ENCODE measurements at places on chromosomes 7 and 10. TPM values are rescaled to one million over a fixed set of nuclear protein-coding genes. Genes with fewer than 3 reads are reported as not detected.

Gene TMEM178B
- 0.29 TPM for total RNA-seq

Gene UTF1
- total RNA-seq = not detected

Gene GPR141
- not detected for total RNA-seq

Gene CASD1
- 9.3 TPM for total RNA-seq

Gene ANXA8
- total RNA-seq = 0.69 TPM

Gene ACHE
- 1.3 TPM for total RNA-seq

Gene PDK4
- total RNA-seq = 3.2 TPM

Gene STN1
- total RNA-seq = 33.5 TPM

Gene VSTM4
- not detected for total RNA-seq

Gene POU6F2
- total RNA-seq = not detected

- H3K27ac ChIP-seq = no peak overlapping the region
- peaks cover 2% of the 10 kb centered on the region for H3K4me1 ChIP-seq
- DNase-seq = no peak
Measured at GRCh38 chr7:141076377-141076776, 2.5 kb downstream of the TMEM178B start.

DNA sequence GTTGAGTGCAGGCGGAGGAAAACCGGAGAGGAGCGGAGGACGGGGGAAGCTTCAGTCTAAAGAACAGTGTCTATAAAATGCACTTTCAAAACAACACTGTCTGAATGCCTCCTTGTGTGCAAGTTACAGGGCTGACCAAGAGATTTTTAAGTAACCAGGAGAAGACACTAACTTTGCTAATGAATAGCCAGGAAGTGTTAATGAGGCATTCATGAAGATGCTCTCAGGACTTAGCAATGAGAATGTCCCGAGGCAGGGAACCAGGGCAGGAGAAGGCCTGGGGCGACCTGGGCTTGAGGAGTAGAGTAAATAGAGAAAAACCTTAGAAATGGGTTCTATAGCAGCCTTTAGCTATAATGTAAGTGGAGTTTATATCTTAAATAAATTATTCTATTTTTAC is 312.1 kb downstream of the SKIDA1 start:
- no peaks in the 10 kb centered on the region for H3K36me3 ChIP-seq
- no peak for DNase-seq
- H3K27ac ChIP-seq = no peak overlapping the region
- H3K27me3 ChIP-seq = no peaks in the 10 kb centered on the region
- H3K4me1 ChIP-seq = no peaks in the 10 kb centered on the region

DNA sequence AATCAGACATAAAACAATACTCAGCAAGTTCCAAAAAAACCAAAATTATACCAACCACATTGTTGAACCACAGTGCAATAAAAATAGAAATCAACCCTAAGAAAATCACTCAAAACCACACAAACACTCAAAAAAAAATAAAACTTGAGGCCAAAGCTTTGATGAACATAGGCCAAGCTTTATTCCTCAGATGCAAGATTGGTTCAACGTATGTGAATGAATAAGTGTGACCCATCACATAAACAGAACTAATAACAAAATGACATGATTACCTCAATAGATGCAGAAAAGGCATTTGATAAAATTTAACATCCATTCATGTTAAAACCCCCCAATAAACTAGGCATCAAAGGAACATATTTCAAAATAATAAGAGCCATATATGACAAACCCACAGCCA is 506.1 kb upstream of the FZD8 start:
- peak; percentile 82 for DNase-seq
- H3K27ac ChIP-seq = peak overlapping the region; percentile 3
- H3K27me3 ChIP-seq = no peaks in the 10 kb centered on the region
- H3K4me1 ChIP-seq = peaks cover 9% of the 10 kb centered on the region

DNA sequence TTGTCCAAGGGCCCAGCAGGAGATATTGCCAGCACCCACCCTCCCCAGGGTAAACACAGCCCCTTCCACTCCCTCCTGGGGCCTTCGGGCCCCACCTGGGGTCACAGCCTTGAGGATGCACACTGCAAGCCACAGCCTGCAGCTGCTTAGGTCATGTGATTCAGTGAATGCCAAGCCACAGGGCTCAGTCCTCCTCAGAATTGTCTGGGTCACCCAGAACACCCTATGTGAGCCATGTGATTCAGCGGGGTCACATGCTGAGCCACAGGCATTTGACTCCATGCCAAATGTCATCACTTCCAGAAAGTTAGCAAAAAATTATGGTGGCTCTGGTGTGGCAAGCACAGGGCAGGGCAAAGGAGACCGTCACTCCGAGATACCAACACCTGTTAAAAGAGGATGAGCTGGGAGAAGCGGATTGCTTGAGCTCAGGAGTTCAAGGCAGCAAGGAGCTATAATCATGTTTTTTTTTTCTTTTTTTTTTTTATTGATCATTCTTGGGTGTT is 17.2 kb upstream of the PSAP start:
- no peak overlapping the region for H3K27ac ChIP-seq
- H3K4me3 ChIP-seq = no peak overlapping the region
- peak; percentile 43 for DNase-seq
- H3K4me1 ChIP-seq = peaks cover 12% of the 10 kb centered on the region
- H3K27me3 ChIP-seq = no peaks in the 10 kb centered on the region

- no peaks in the 10 kb centered on the region for H3K36me3 ChIP-seq
- no peaks in the 10 kb centered on the region for H3K27me3 ChIP-seq
- peak; percentile 76 for DNase-seq
- no peak overlapping the region for H3K4me3 ChIP-seq
- H3K4me1 ChIP-seq = peaks cover 41% of the 10 kb centered on the region
Measured at GRCh38 chr7:12945901-12946300, 258.5 kb downstream of the ARL4A start.

DNA sequence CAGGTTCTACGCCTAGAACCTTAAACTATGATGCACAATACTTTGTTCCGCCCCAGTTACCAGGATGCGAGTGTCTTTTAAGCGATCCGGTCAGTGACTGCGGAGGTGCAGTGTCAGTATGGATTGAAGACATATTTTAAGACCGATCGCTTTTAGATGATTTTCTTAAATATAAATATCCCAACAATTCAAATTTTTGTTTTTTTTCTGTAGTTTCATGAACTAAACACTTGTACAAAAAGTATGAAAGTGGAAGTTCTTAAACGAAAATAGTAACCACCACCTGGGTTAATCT is 835 bp downstream of the COMMD3 start:
- H3K4me3 ChIP-seq = peak overlapping the region; percentile 92
- peak overlapping the region; percentile 99 for H3K27ac ChIP-seq
- H3K36me3 ChIP-seq = no peaks in the 10 kb centered on the region
- H3K4me1 ChIP-seq = peaks cover 32% of the 10 kb centered on the region
- DNase-seq = peak; percentile 82

- H3K36me3 ChIP-seq = no peaks in the 10 kb centered on the region
- H3K27me3 ChIP-seq = no peaks in the 10 kb centered on the region
- DNase-seq = peak; percentile 91
- peak overlapping the region; percentile 61 for H3K27ac ChIP-seq
- H3K4me1 ChIP-seq = peaks cover 41% of the 10 kb centered on the region
Measured at GRCh38 chr10:21334891-21335696, 190.4 kb downstream of the SKIDA1 start.

GRCh38 chr10:96661632-96662031 is 58.7 kb downstream of the PIK3AP1 start:
- no peak overlapping the region for H3K27ac ChIP-seq
- DNase-seq = no peak
- H3K4me3 ChIP-seq = no peak overlapping the region
- no peaks in the 10 kb centered on the region for H3K27me3 ChIP-seq
- no peaks in the 10 kb centered on the region for H3K36me3 ChIP-seq

GRCh38 chr7:26858735-26859134 is 5.7 kb downstream of the SKAP2 start:
- DNase-seq = no peak
- H3K27ac ChIP-seq = no peak overlapping the region
- H3K4me1 ChIP-seq = peaks cover 24% of the 10 kb centered on the region
- H3K27me3 ChIP-seq = no peaks in the 10 kb centered on the region
- no peak overlapping the region for H3K4me3 ChIP-seq

DNA sequence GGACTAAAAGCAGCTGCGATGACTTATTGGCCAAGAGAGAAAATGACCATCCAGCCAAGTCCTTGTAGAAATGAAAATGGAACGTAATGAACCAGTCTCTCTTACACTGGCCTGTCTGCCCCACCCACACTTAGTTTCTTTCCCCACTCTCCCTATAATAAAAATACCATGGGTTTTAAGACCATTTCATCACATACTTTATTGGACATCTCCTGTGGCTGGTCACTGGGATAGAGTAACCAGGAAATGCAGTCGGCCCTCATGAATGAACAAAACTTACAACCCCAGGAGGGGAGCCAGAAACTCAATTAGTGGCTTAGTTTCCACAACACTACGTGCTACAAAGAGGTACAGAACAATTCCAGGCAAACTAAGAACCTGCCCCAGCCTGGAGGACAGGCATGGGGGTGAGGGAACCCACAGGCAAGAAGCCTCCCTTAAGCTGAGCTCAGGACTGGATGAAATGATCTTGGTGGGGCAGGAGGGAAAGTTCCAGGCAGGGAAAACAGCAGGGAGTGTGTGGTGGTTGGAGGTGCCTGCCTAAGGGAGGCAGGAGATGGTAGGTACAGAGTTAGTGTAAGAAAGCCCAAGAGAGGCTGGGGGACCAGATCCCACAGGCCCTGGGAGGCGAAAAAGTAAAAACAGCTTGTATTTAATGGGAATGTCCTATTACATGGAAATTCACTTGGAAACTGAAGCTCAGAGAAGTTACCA is 29.6 kb downstream of the MKI67 start:
- H3K27ac ChIP-seq = no peak overlapping the region
- peaks cover 21% of the 10 kb centered on the region for H3K36me3 ChIP-seq
- DNase-seq = no peak
- H3K27me3 ChIP-seq = no peaks in the 10 kb centered on the region
- no peaks in the 10 kb centered on the region for H3K4me1 ChIP-seq

- H3K27ac ChIP-seq = no peak overlapping the region
- DNase-seq = no peak
- H3K36me3 ChIP-seq = no peaks in the 10 kb centered on the region
- no peak overlapping the region for H3K4me3 ChIP-seq
Measured at GRCh38 chr7:30462179-30462578, 16.4 kb downstream of the NOD1 start.

Data from PC-3 (cell line).